ENCODE measurements at places on chromosomes 1 and 21.

- no peak for DNase-seq
Measured at GRCh38 chr1:32234792-32235191, 12.2 kb upstream of the FAM167B start.

GRCh38 chr1:221602830-221603229 is 139.1 kb downstream of the DUSP10 start:
- no peak for DNase-seq

- DNase-seq: no peak
Measured at GRCh38 chr21:41166884-41167283, 1.1 kb upstream of the BACE2 start.

DNA sequence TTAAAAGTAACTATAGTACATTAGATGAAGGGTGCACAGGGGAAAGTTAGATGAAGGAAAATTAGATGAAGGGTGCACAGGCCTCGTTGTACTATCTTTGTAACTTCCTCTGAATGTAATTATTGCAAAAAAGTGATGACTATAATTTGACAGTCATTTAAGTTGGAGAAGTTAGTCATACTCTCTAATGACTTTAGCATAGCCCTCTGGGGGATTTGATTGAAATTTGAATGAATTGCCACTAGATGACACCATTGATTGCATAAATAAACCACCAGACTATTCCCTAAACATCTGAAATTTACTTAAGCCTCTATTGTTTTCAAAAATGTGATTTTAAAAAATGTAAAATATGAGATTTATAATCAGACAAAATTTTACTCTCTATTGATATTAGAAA is 102.6 kb downstream of the TPR start:
- peak; percentile 14 for DNase-seq

GRCh38 chr1:42957880-42958487 is 684 bp downstream of the SLC2A1 start:
- DNase-seq: peak; percentile 59

GRCh38 chr1:205528887-205529825 is 24.7 kb downstream of the CDK18 start:
- peak; percentile 68 for DNase-seq

GRCh38 chr1:26476958-26477357 is 4.7 kb downstream of the HMGN2 start:
- DNase-seq: no peak

DNA sequence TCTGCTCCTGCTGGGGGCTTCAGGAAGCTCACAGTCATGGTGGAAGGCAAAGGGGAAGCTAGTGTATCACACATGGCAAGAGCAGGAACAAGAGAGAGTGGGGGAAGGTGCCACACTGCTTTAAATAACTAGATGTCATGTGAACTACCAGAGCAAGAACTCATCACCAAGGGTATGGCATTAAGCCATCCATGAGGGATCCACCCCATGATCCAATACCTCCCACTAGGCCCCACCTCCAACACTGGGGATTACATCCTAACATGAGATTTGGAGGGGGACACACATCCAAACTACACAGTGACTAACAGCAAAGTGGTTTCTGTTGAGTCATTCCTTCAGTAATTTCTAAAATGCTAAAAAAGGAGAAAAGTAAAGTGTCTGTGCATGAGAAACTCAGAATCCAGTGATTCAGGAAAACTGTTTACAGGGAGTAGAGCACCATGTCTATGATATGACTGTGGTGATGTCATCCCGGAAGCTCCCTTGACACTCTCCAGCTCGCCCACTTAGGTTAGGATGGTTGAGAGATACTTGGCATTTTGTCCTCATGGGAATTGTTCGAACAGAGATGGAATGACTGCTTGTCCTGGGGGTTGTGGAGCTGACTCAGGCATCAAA is 50.3 kb downstream of the CHD1L start:
- DNase-seq: no peak

- no peak for DNase-seq
Measured at GRCh38 chr1:54476530-54477109, 70.4 kb upstream of the SSBP3 start.

DNA sequence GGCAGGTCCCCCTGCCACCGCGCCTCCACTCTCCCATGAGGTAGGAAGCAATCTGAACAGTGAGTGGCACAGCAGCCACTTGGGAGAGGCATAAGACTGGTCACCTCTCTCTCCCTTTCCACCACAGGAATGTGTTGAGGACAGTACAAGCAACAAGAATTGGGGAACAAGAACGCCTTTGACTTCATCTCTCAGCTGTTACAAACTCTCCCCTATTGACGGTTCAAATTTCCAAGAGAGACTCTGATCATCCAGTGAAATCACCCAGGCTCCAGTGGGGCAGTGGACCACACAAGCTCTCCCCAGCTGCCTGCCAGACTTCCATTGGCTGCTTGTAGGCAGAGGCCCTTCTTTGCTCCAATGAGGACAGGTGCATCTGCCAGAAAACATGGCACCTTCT is 249.9 kb upstream of the JUN start:
- DNase-seq: no peak

- DNase-seq: no peak
Measured at GRCh38 chr1:198619375-198620140, 19.3 kb upstream of the PTPRC start.

GRCh38 chr1:163720294-163720693 is 398.5 kb downstream of the NUF2 start:
- no peak for DNase-seq

DNA sequence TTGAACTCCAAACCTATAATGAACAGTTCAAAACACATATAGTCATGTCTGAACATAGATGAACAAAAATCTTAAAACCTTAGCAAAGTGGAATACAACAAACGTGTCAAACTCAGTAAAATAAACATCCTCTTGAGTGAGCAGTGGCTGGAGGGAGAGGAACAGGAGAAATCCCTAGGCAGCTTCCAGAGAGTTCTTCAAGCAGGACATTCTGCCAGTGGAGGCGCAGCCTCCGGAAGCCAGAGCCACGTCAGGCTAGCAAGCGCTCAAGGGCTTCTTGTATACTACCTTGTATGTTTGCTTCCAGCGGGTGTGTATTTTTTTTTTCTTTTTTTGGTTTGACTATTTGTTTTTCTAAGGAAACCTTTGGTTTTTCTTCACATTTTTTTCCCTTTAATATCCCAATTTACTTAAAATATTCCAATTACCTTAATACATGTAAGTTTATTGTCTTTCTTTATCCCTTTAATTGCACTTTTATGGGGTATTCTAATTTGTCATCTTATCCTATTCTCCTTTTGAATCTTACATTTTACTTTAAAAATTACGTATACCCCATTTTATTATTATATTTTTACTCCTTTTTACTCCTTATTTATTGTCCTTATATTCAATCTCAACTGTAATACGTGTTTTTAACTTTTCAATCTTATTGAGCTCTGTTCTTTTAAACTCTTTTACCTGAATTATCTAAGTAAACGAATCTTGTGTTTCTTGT is 42.0 kb downstream of the COLGALT2 start:
- no peak for DNase-seq

GRCh38 chr1:34500451-34500850 is 254.4 kb upstream of the GJB5 start:
- DNase-seq: no peak

- no peak for DNase-seq
Measured at GRCh38 chr1:201561195-201561564, 22.3 kb downstream of the NAV1 start.

DNA sequence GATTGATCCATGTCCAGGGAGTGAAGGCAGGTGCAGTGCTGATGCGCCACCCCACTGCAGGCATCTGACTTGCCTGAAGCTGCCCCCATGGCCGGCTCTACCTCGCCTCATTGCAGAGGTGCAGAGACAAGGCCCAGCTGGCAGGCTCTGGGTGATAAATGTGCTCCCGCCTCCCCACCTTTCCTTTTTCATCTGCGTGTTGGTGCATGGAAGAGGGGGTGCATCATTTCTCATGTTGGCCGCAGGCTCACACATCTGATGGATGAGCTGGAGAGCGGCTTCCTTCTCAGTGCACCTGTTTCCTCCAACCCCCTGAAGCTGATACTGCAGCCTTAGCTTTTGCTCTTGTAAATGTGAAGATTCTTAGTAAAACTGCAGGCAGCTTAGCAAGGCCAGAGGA is 306.0 kb upstream of the KAZN start:
- DNase-seq: no peak

DNA sequence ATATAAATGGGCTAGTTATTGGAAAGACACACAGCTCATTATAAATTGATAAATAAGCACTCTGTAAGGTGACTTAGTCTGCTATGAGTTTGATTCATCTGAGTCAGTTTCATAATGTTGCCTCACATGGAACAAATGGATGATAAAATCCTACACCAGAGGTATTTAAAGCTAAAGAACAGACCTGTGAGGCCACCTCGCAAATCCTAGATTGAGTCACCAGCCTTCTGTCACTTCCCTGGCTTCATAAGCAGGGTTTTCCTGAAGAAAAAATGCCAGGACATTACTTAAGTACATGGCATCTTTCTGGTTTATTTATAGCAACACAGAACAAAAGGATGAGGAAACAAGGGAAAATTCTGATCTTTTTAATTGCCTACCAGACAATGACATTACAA is 18.4 kb downstream of the CD2 start:
- DNase-seq: no peak

- no peak for DNase-seq
Measured at GRCh38 chr1:98342566-98342965, 319.0 kb upstream of the SNX7 start.

DNA sequence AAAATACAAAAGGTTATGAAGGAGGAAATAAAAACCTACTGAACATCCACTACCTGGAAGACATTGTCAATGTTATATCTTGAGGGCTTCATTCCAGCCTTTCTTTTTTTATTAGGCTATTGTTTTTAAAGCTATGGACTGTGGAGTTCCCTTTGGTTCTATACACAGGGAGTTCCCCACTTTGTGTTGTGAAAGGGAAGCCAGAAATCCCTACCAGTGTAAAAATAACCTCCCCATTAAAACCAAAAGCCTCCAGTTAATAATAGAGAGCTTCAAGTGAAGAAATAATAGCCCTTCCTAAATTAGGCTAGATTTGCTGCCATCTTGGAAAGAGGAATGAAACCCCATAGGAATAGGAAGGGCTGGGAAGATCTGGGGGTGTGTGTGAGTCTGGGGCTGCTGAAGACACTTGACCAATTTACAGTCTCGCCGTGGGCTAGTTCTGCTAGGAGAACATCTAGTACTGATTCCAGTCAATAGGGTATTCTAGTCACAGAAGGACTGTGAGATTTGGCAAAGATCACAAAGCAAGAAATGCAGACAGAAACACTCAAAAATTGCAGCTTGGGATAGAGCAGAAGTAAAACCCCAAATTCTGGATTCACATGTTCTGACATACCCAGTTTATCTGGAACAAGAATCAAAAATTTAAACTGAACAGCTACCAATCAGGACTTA is 32.4 kb upstream of the PTGFRN start:
- no peak for DNase-seq

- no peak for DNase-seq
Measured at GRCh38 chr1:43366179-43366578, 1.6 kb downstream of the ELOVL1 start.

GRCh38 chr1:112284796-112285195 is 111.2 kb upstream of the CTTNBP2NL start:
- DNase-seq: no peak

DNA sequence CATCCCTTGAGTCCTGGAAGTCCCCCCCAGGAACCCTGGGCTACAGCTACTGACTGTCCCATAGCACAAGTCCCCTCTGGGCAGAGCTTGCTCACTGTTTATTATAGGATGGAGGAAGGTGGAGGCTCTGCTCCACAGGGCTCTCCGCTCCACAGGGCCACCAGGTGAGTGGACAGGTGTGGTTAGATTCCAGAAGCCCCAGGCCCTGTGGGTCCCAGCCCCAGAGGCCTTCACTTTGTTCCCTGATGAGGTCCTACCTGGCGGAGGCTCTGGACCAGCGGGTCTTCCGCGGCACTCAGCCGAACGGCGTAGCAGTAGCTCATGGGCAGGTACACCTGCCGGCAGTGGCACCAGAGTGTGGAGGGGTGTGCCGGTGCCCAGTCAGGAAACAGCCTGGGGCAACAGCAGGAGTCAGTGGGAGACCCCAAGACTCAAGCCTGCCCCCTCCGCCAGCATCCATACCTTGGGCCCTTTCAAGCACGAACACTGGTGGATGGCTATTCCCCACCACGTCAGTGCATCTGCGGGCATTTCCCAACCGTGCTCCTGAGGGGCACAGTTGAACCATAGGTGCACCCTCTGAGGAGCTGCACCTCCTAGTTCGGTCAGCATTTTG is 12.3 kb downstream of the LSS start:
- DNase-seq: no peak

- no peak for DNase-seq
Measured at GRCh38 chr1:59018446-59018845, 234.6 kb upstream of the JUN start.

GRCh38 chr1:227736814-227737432 is 1.7 kb downstream of the SNAP47 start:
- DNase-seq: no peak

DNA sequence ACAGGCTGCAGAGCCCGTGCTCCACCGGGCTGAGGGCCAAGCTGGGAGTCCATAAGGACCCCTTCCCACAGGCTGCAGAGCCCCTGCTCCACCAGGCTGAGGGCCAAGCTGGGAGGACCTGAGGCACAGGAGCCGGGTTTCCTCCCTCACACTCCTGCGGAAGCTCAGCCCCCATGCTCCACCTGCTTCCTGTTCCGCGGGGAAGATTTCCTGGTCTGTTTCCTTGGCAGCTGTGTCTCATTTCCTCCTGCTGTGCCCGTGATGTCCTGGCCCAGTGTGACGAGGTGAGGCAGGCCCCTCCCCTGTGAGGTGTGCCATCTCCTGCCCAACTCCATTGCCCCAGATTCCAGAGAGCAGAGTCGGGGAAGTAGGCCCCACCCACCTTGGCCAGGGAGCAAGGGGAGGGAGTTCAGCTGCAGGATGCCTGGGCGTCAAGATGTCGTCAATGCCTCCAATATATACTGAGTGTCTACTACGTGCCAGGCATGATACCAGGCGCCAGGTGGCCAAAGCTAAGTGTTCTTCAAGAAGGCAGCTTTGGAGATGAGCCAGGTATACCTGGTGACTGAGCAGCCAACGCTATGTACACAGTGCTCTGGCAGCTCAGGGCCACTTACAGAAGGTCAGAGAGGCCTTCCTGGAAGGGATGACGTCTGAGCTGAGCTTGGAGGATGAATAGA is 58.8 kb downstream of the NAV1 start:
- no peak for DNase-seq

GRCh38 chr1:101235696-101236515 is 913 bp upstream of the S1PR1 start:
- peak; percentile 50 for DNase-seq

DNA sequence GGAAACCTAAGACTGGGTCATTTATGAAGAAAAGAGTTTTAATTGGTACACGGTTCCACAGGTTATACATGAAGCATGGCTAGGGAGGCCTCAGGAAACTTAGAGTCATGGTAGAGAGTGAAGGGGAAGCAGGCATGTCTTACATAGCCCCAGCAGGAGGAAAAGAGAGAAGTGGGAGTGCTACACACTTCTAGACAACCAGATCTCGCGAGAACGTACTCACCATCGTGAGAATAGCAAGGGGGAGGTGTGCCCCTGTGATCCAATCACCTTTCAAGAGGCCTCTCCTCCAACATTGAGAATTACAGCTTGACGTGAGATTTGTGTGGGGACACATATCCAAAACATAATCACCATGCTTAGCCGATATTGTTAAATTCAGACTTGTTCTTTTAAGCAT is 62.8 kb downstream of the DYRK1A start:
- no peak for DNase-seq

Data from CD4-positive, alpha-beta T cell treated with Interleukin-6 at 100 ng/mL for 8 hours (primary cell).